ENCODE measurements at places on chromosomes 2 and 18. TPM values are rescaled to one million over a fixed set of nuclear protein-coding genes. Genes with fewer than 3 reads are reported as not detected.

Gene TUBA3E
- not detected for polyA plus RNA-seq

Gene PLEK
- polyA plus RNA-seq, result 6.8 TPM

Gene DPYSL5
- polyA plus RNA-seq, result 23.6 TPM

Gene ORMDL1
- 51.5 TPM for polyA plus RNA-seq

Gene HMSD
- polyA plus RNA-seq, result not detected

Gene TFPI
- 59.4 TPM for polyA plus RNA-seq

Gene HTR2B
- polyA plus RNA-seq, result 0.16 TPM

Gene MDH1B
- 0.30 TPM for polyA plus RNA-seq

Gene SLC9A4
- not detected for polyA plus RNA-seq
